Mesenteric fat pad (tissue), 1 donor: ENCODE measurements at places on chromosomes 5 and 9. TPM values are rescaled to one million over a fixed set of nuclear protein-coding genes. Genes with fewer than 3 reads are reported as not detected.

CSF1R gene
- total RNA-seq: 58.6 TPM

PCDHGA8 gene
- total RNA-seq: 0.87 TPM

SPATA31C1 gene
- total RNA-seq: not detected

LVRN gene
- 15.9 TPM for total RNA-seq

RNF208 gene
- 5.9 TPM for total RNA-seq

F2RL2 gene
- 0.10 TPM for total RNA-seq

SPATA31A5 gene
- total RNA-seq: not detected

FOXD4L5 gene
- total RNA-seq: not detected

RNF145 gene
- 77.9 TPM for total RNA-seq

IL9 gene
- not detected for total RNA-seq

RFX3 gene
- total RNA-seq: 10.8 TPM

ENHO gene
- not detected for total RNA-seq

FSD1L gene
- 5.1 TPM for total RNA-seq

CNTNAP3 gene
- total RNA-seq: 7.9 TPM

FGFR4 gene
- 0.42 TPM for total RNA-seq

ADAMTSL1 gene
- 3.4 TPM for total RNA-seq

SHC3 gene
- total RNA-seq: 1.8 TPM

GPR150 gene
- total RNA-seq: 0.32 TPM

TSLP gene
- 1.5 TPM for total RNA-seq

ARID3C gene
- total RNA-seq: not detected

TLR4 gene
- 62.8 TPM for total RNA-seq

PCDHB11 gene
- total RNA-seq: 2.0 TPM

LCN15 gene
- total RNA-seq: 0.32 TPM

CAVIN4 gene
- total RNA-seq: 0.26 TPM

PCDHGA11 gene
- 3.1 TPM for total RNA-seq

CORO2A gene
- total RNA-seq: 2.5 TPM

SLC2A8 gene
- total RNA-seq: 15.1 TPM

ENC1 gene
- 11.9 TPM for total RNA-seq

PCSK1 gene
- 1.6 TPM for total RNA-seq

HTR4 gene
- 0.16 TPM for total RNA-seq
